ENCODE measurements at places on chromosomes 1 and 21.

- no peak for DNase-seq
Measured at GRCh38 chr1:198629610-198630009, 9.2 kb upstream of the PTPRC start.

- DNase-seq: no peak
Measured at GRCh38 chr1:25458541-25459298, 28.0 kb downstream of the MACO1 start.

DNA sequence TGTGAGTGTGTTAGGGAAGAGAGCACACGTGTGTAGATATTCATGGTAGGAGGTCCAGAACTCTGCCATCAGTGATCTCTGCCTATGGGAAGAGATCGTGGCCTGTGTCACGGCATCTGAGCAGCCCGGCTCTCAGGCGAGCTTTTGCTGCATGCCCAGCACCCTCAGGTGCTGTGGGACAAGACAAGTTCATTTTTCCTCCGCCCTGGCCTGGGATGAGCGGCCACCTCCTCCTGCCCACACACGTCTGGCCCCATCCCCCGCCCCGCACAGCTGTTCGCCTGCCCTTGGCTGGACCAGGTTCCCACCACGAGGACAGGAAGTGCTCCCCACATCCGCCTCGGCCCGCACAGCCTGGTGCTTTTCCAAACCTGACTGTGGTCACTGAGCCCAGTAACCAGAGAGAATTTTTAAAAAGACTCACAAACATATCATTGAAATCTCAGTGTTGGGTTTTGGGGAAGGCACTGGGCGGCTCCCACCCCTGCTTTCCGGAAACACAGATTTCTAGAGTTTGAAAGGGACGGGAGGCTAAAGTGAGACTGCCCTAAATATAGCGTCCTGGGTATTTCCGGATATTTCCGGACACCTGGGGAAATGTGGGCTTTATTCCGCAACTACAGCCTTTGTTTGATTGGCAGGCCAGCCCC is 18.0 kb downstream of the BMP8A start:
- no peak for DNase-seq

DNA sequence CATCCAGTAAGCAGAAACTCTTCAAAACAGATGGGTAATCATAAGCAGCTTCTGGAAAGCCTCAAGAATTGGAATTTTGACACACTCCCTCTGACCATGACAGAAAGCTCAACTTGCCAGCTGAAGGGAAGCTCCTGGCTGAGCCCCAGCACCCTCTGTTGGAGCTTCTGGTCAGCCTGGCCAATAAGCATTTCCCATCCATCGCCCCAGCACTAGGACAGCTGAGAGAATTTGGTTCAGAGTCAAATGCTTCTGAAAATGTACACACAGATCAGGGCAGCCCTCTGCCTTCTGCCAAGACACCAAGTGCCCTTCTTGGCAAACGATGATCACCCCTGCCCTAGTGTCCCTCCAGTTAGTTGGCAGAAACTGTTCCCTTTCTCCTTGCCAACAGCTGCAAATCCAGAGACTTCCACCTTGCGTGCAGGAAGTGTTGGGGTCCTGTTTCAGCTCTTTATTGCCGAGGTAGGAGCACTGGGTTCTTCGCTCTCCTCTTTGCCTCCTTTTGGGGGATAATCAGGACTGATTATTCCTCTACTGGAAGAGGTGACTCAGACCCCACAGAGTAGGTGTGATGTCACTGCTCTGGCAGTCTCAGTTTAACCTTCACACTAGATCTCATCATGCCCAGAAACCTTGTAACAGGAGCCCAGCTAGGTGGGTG is 11.9 kb downstream of the PIGV start:
- DNase-seq: no peak

GRCh38 chr1:225710804-225711203 is 57.9 kb upstream of the ENAH start:
- DNase-seq: no peak

GRCh38 chr1:65269612-65270011 is 39.7 kb upstream of the DNAJC6 start:
- DNase-seq: no peak

DNA sequence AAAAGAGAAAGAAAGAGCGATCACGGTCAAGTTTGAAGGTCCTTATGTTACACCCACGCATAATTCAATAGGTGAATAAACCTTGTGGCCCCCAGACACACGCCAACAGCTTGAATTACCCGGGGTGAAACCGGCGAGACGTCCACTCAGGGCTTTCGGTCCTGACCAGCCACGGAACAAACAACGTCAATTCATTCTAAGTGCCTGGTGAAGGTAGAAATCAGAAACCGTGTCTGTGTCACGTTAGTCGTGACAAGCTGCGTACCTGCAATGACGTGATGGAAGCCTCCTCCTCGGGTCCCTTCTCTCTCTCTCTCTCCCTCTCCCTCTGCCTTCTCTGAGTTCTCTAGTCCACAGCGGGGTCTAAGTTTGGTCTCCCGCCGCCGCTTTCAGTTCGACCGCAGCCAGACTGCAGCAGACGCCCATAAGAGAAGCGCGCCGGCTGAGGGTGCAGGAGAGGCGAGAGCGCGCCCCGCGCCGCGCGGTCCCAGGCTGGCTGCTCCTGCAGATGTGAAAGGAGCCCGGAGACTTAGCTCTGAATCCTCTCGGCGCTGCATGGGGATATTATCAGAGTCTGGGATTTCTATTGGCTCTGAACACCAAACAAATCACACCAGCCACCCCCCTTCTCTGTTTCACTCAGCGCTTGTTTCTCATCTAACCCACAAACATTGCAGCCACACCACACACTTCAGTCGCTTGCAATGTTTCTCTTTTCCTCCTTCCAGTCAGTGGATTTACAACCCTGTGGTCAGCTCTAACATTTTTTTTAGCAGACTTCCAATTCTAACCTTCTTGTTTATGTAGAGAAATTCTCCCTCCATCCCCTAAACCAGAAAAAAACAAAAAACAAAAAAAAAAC is at the start of gene GREM2:
Gene GREM2 (minus strand): TSS at position 537 of the 862 bp plus-strand sequence. CDS start 118,680 bp downstream, outside the sequence.
- peak; percentile 74 for DNase-seq
